ENCODE measurements at places on chromosomes 6 and 20. TPM values are rescaled to one million over a fixed set of nuclear protein-coding genes. Genes with fewer than 3 reads are reported as not detected.

DNA sequence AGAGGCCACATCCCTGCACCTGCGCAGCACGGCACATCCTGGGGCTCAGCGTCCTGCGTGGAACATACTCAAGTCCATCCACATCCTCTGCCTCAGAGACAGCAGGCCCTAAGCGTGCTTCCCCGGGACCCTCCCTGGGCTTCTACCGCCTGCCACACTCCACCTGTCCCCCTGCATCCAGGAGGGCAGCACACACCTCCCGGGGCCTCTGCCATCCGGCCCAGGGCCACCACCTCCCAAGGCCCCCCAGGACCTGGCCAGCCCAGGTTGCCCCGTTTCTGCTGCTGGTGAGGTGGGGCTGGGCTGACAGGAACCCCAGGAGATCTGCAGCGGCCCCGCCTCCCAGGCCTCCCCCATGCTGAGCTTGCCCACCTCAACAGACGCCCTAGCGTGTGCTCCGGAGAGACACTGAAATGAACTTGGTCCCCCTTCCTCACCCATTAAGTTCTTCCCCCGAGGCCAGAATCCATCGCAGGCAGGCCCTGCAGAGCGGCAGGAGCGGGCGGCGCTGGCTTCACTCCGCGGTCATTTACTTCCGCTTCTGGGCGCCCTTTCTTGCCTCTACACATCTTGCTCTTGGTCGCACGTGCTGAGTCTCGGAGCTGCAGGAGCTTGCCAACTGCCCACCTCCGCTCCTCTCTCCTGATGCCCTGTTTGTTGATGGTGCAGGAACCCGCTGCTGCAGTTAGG lies 235.3 kb downstream of the TAF4 start:
- no peak for DNase-seq

MYMX gene
- total RNA-seq, result not detected

TNFAIP3 gene
- 229 TPM for total RNA-seq

SYNGAP1 gene
- total RNA-seq, result 9.2 TPM

- no peak for DNase-seq
These were observed 927 bp downstream of the ASXL1 start for GRCh38 chr20:32358883-32359632.

GRCh38 chr6:24122139-24122538 lies 3.9 kb upstream of the NRSN1 start:
- no peak for DNase-seq

SYCP2L gene
- total RNA-seq, result not detected

DNA sequence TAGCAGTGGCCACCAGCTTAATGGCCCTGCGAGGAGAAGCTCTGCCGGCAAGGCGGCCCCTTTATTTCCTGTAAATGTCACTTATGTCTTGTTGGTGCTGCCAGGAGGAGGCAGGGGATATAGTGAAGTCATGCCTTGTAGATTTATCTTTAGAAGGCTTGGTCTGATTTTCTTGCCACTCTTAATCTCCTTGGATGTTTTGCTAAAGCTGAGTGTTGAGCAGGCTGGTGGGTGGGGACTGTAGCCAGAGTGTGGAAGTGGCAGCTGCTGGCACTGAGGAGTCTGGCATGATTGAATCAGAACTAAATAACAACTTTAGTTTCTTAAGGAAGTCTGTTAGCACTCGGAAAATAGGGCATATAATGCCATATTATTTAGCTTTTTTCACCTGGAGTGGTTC lies 77.9 kb downstream of the PHF20 start:
- no peak for DNase-seq

GRCh38 chr20:1381753-1382591 lies 10.9 kb downstream of the FKBP1A start:
- no peak for DNase-seq

PPP1R11 gene
- total RNA-seq, result 28.8 TPM

DNA sequence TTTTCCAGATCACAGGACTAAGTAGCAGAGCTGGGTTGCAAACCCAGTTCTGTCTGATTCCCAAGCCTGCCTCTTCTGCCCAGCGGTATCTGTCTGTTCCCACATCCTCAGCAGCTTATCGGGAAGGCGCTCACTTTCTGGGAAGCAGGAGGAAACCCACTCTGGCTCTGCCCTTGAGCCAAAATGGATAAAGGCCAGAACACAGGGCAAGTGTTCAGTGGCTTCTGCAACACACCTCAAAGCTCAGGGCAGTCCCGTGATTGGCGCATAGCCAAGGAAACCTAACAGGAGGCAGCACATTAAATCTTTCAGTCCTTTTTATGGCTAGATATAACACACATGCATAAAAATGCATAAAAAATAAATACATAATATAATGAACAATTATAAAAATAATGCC lies 262.2 kb downstream of the NRN1 start:
- DNase-seq, result no peak

DNA sequence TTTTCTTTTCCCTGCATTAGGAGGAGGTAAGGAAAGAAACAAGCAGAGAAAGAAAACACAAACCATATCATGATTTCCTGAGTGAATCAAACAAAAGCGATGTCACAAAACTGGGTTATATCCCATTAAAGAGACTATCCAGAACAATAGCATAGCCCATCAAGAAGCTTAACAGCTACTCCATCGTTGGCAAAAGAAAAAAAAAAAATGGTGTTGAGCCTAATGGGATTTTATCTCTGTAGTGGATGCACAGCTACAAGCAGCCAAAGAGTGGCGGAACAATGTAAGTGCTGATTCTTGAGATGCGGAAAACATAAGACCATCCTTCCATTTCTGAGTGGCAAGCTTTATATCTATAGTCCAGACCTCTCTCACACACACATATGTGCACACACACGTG lies 106.2 kb upstream of the NRSN1 start:
- no peak for DNase-seq

- no peak for DNase-seq
These were observed 797 bp upstream of the GNRH2 start for GRCh38 chr20:3042625-3043024.

DNA sequence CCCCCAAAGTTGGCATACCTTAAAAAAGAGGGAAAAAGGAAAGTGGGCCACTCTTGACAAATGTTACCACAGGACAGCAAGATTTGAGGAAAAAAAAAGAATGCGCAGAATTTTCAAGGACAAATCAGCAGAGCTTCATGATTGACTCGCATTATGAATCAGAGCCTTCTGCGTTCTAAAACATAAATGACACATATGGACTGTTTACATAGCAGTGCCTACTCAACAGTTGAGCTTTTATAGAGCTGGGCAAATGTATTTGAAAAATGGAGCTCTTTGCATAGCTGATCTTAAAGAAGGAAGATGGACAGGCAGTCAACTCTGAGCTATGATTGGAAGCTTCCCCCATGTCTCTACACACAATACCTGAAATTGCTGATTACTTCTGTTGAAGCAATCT lies 213.2 kb upstream of the NT5E start:
- no peak for DNase-seq

DNA sequence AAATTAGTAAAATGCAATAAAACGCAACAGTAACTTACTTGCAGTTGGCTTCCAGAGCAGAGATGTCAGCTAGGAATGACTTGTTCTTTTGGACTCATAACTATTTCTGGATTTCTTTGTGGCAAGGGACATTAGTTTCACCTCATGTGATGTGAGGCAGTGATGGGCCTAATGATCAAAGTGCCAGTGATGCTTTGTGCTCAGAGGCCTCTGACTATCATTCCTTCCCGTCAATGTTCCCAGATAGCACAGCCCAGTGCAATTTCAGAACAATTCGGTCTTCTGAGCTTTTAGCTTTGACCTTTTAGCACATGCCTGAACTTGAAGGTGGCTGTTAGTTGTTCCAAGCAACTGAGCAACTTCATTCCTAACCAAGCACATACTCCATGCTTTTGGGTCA lies 596.8 kb downstream of the TFAP2B start:
- no peak for DNase-seq
